ENCODE measurements at places on chromosomes 2 and 18.

DNA sequence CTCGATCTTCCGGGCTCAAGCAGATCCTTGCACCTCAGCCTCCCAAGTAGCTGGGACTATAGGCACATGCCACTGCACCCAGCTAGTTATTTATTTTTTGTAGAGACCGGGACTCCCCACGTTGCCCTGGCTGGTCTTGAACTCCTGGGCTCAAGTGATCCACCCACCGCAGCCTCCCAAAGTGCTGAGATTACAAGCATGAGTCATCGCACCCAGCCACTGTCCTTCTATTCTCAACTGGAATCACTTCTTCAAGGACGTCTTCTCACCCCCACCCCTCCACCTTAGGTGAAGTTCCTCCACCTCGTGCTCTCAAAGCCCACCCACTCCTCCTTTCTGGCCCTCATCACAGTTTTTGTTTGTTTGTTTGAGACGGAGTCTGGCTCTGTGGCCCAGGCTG, 54.0 kb upstream of the REL start:
- DNase-seq, result no peak

DNA sequence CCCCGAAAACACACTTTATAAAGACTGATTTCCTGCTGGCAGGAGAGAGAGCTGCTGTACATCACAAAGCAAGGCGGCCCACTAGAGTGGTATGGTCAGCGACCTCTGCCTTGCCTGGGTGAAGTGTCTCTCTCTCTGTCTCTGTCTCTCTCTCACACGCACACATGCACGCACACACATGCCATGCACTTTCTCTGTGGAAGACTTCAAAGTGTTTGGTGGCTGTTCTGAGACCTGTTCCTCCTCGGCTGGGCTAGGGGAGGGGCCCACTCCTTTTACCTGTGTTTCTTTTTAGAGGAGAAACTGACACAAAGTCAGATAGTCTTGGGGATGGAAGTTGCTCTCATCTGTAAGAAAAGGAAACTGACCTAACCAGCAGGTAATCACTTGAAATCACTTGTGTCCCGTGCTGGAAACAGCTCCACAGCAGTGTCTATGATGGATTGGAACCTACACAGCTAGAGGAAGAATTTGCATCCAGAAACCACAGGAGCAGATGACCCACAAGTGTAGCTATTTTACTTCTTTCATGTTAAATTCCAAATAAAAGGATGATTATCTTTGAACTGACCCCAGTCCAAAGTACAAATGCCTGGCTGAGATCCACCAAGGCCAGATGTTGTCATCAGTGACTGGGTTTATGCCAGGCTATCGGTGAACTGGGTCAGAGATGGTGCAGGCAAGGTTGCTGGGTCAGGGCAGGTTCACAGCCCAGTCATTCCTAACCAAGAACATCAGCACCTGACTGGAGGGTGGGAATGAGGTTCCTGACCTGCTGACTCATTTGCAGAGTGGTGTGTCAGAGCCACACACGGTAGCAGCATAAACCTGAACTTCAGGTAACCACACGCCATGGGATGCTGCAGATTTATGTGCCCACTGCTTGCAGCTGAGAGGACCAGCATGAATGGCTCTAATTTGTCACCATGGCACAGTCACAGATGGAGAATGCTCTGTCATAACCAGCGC, 63.0 kb downstream of the NPAS2 start:
- no peak for DNase-seq

DNA sequence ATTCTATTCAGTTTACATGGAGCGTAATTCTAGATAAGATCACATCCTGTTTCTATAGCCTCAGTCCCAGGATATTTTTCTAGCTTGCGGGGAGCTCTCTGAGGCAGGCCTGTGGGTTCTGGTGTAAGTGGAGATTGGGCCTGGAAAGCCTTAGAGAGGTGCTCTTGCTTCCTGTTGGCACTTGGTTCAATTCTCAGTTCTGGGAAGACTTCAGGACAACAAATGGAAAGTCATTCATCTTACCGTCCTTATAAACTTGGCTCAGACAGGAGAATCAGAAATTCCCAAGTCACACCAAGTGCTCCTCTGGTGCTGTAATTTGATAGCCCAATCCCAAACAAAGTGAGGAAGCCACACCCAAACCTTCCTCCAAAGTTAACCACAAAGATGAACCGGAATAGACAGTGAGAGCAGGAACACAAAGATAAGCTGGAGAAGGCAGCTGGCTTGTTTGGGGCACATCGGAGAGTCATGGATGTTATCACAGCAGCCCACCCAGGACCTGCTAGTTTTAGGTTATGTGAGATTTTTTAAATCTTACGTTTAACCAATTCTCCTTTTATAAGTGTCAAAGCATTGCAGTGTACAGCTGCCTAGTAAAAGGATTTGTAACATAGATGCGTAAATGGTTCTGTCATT, 144.3 kb upstream of the MAP3K20 start:
- DNase-seq, result no peak

DNA sequence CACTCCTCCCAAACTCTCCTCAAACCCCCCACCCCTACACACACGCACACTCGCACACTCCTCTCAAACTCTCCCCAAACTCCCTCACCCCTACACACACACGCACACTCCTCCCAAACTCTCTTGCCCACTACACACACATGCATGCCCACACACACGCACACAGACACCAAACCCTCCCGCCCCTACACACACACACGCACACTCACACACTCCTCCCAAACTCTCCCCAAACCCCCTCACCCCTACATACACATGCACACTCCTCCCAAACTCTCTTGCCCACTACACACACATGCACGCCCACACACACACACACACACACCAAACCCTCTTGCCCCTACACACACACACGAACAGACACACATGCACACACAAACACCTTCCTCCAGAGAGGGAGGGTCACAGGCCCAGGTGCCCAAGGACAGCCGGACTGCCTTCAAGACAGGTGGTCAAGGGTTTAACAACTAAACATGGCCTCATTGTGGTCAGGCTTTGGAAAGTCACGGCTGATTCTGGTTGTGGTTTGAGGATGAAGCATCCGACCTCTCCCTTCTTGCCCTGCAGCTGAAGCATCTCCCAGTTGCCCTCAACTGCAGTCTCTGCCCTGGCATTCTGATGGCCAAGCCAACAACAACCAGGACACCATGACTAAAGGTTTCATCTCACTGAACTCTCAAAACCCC, 72.3 kb upstream of the SNTG2 start:
- no peak for DNase-seq

DNA sequence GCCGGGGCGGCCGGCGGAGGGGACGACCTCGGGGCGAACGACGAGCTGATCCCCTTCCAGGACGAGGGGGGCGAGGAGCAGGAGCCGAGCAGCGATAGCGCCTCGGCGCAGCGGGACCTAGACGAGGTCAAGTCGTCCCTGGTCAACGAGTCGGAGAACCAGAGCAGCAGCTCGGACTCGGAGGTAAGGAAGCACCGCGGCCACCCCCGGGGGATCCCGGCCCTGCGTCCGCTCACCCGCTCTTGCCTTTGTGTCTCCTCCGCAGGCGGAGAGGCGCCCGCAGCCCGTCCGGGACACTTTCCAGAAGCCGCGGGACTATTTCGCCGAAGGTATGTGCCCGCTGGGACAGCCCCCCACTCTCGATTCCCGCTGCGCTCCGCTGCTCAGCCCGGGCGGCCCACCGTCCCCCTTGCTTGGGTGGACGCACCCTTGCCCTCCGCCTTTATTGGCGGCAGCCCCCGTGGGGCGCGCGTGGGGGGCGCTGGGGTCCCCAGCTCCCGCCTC, 611 bp downstream of the TCF7L1 start:
- no peak for DNase-seq

DNA sequence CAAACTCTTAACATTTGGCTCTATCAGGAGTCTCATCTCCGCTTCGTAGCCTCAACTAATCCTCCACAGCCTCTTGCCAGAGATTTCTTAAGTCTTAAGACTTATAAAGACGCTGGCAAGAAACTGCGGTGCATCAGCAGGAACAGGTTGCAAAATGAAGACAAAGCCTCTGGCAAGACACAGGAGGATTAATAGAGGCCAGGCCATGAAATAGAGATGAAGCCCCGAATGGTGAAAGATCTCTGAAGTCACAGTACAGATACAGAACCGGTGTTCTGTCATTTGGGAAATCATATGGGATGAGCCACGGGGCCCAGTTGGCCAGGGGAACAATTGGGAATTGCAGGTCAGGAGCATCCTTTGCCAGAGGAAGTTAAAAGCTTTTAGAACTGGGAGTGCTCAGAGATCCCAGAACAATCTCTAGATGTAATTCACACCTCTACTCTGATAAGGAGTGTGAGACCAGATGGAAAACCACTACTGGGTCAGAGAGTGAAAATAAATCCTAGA, 190.9 kb upstream of the FOSL2 start:
- no peak for DNase-seq

- DNase-seq, result no peak
These were observed 38.3 kb upstream of the EPB41L3 start for GRCh38 chr18:5582076-5582475.

DNA sequence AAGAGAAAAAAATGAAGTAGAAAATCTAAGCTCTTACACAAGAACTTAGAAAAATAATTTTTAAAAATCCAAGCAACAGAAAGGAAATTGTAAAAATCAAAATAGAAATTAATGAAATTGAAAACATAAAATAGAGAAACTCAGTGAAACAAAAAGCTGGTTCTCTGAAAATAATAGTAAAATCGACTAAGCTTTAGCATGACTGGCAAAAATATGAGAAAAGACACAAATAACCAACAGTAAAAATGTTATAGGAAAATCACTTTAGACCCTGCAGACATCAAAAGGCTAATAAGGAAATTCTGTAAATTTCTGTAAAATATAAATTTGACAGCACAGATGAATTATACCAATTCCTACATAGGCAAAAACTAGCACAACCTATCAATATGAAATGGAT, 768.9 kb upstream of the LRRTM1 start:
- DNase-seq, result no peak

DNA sequence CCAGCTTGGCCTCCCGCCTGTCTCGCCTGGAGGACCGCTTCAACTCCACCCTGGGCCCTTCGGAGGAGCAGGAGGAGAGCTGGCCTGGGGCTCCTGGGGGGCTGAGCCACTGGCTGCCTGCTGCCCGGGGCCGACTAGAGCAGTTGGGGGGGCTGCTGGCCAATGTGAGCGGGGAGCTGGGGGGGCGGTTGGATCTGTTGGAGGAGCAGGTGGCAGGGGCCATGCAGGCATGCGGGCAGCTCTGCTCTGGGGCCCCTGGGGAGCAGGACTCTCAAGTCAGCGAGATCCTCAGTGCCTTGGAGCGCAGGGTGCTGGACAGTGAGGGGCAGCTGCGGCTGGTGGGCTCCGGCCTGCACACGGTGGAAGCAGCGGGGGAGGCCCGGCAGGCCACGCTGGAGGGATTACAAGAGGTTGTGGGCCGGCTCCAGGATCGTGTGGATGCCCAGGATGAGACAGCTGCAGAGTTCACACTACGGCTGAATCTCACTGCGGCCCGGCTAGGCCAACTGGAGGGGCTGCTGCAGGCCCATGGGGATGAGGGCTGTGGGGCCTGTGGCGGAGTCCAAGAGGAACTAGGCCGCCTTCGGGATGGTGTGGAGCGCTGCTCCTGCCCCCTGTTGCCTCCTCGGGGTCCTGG, 3.7 kb upstream of the KHK start:
- DNase-seq, result no peak

- DNase-seq, result no peak
These were observed 14.6 kb upstream of the LAPTM4A start for GRCh38 chr2:20065885-20066602.

GRCh38 chr2:12131975-12132374, 385.5 kb downstream of the LPIN1 start:
- DNase-seq, result no peak

DNA sequence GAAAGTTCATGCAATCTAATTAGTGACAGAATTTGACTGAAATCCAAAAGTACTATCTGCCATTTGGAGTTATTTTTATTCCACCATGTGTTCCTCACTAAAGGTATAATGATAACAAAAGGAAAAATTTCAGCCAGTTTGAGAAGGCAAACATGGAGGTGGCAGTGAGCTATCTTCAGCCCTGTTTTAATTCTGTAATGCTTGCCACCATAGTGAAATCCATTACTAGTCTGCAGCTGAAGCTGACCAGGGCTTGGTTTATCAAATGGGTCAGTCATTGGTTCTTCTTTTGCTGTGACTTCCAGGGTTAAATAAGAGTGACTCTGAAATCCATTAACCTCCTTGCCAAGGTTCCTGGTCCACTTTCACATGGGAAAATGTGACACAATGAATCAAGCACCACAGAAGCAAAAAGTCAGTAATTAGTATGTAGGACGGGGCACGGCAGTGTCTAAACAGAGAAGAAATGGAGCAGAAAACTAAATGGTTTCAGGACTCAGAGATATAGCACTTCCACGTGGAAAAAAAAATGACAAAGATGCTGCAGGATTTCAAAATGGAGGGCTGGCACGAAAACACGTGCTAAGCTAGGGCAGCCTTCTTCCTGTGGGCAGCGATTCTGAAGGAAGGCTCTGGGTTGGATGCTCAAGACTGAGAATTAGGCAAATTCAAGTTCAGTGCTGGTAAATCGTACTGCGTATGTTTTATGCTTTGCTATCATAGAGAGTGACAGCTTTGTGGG, 87.2 kb downstream of the EPHA4 start:
- DNase-seq, result no peak
